Daoy (cell line): ENCODE measurements at places on chromosomes 3 and 15. TPM values are rescaled to one million over a fixed set of nuclear protein-coding genes. Genes with fewer than 3 reads are reported as not detected.

The FGD5 gene
- total RNA-seq = 6.1 and 7.0 TPM in 2 replicates

The TM4SF1 gene
- 206 and 209 TPM in 2 replicates for total RNA-seq

The CRYBG3 gene
- 10.8 and 18.0 TPM in 2 replicates for total RNA-seq

The CELF6 gene
- total RNA-seq = 0.40 and 0.57 TPM in 2 replicates

The CLSTN2 gene
- 0.86 and 0.91 TPM in 2 replicates for total RNA-seq

The NEK4 gene
- 17.1 and 22.9 TPM in 2 replicates for total RNA-seq

The FANCD2OS gene
- not detected in 2 replicates for total RNA-seq
